ENCODE measurements at places on chromosomes 6 and 20.

DNA sequence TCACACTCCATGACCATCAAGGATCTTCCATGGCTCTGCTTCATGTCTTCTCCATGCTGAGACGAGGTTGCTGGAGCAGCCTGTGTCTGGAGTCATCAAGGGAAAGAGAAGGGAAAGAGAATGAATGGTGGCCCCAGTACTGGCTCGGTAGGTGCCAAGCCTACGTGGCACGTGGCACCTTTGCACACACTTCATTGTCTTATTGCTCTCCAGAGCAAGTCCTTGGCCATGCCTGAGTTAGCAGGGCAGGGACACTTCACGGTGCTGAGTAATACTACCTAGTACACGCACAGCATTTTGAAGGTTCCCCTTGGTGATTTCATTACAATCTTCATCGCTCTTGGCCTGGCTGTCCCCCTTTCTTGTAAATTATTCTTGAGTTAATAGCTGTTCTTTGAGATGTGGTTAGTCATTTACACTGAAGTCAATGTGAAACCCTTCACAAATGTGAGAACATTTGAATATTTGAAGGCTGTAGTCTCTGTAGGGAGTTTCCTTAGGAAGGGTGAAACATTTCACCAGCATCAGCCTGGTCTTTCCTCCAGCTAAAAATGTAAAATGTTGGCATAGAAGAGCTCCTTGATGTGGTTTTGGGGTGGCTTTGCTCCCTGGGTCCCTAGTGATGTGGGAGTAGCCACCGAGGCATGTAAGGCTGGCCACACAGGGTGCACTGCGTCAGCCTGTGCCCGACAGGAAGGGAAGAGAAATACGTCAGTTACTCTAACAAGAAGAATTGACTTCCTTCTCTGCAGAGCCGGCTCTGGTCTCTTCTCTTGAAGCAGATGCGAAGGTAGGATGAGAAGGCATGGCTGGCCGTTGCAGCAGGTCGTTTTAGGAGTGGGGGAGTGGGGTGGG, at the start of gene SYTL3:
SYTL3 (plus strand) TSS at position 766 of the 855 bp plus-strand sequence. CDS start 13,215 bp downstream, outside the sequence.
- DNase-seq = peak; percentile 47

GRCh38 chr20:61664556-61665320, 400.9 kb downstream of the TAF4 start:
- no peak for DNase-seq

DNA sequence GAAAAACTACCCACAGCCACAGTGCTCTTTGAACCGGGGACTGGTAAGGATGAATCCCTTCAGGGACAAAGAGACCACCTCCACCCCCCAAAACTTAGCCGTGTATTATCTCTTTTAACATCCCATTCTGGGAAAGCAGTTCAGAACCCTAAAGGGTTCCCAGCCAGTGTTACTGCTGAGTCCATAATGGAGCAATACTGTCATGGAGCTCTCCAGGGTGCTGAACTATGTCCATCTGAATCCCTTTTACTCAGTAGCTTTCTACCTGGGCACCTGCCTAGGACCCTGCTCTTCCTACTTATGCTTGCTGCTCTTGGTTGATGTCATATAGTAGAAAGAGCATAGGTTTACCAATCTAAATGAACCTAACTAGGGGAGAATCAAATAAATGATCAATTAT, 22.3 kb upstream of the SAYSD1 start:
- no peak for DNase-seq

GRCh38 chr20:58611236-58612030, 39.6 kb upstream of the STX16 start:
- DNase-seq = no peak

- no peak for DNase-seq
These were observed at the start of gene FLRT3 for GRCh38 chr20:14337400-14338171. TSS of gene FLRT3 (minus strand) at chr20:14337612. CDS start at chr20:14327506, 10,106 bp downstream.

- DNase-seq = no peak
These were observed 23.0 kb upstream of the IL17A start for GRCh38 chr6:52162940-52163908.

DNA sequence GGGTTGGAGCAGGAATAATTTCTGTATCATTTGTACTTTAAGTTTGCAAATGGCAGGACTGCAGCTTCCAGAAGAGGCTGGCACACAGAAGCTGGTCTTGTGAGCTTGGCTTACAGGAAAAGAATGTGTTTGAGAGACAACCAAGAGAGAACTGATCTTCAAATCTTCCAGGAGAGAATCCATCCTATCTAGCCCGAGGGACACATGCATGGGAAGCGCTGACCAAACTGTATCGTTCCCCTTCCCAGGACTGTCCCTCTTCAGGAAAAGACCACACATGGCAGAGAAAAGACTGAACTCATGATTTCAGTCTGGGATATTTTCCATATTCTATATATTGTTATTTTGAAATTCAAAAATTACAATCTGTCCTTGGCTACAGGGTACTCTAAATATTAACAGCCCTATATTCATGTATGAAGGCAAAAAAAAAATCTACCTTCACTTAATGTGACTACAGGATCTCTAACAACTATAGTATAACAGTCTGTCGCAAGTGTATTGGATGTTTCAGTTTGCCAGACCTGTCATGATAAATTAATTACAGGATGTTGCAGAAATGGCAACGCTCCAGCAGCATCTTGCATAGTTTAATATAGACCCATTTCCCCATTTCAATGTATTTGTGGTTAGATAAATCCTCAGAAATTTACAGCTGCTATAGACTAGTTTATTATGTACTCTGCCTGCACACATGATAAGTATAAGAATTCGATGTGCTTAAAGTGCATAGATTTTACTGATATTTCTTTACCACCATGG, 99.4 kb downstream of the MYB start:
- no peak for DNase-seq

DNA sequence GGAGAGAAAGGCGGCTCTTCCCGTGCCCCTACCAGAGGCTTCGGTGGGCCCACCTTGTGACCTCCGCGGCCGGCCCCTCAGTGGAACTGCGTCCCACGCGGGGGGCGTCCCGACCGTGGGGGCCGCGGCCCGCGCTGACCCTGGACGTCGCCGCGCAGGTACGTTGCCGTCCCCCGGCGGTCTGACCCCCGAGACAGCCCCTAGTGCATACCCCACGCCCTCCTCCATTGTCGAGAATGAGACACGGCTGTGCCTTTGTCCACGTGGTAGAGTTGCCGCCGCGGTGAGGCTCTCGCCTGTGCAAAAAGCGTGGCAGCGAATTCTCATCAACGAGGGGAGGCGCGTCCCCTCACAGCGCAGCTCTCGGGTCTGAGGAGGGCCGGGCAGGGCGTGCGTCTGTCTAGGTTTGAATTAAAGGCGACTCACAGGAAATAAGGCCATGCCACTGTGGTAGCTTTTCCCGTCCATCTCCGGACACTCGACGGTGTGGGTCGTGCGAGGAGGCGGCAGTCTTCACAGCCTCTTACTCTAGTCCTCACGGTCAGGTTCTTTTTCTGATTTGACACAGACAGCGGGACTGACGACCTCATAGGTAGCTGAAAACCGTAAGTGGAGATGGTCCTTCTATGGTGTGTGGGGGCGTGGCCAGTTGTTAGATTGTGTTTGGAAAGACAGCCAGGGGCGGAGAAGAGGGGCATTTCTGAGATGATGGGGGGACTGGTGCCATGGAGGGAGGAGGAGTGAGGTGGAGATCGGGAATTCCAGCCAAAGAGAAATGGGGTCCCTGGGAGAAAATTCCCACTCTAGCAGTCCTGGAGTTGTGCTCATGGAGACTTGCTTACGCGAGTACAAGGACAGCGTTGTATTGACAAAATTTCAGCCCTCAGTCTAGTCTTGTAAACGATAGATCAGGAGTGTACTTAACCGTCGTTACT, 580 bp downstream of the NXT1 start:
- peak; percentile 42 for DNase-seq

GRCh38 chr20:23311947-23312506, 38.6 kb upstream of the NXT1 start:
- DNase-seq = no peak

DNA sequence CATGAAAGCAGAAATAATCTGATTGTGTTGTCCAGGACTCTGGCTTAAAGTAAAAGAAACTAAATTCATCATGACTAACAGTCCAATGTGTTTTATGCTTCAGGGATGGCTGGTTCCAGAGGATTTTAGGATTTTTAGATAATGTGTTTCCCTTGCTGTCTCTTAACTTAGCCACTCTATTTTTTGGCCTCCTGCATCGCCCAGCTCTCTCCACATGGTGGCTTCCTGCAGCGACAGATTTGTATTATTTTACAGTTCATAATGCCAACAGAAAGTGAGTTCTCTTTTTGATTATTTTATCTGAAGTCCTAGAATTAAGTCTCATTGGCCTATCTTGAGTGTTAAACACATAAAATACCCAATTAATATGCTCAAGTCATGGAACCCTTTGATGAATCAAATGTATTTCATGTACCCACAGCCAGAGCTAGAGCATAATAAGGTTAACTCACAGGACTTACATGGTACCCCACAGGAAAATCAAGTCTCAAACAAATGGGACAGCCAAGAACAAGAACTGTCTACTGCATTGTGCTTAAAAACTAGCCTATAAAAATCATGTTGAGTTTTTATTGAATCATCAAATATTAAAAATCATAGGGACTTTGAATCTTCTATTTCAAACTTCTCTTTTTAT, 582.5 kb downstream of the DOK5 start:
- no peak for DNase-seq

- DNase-seq = no peak
These were observed 30.2 kb upstream of the DACT2 start for GRCh38 chr6:168349718-168350210.

DNA sequence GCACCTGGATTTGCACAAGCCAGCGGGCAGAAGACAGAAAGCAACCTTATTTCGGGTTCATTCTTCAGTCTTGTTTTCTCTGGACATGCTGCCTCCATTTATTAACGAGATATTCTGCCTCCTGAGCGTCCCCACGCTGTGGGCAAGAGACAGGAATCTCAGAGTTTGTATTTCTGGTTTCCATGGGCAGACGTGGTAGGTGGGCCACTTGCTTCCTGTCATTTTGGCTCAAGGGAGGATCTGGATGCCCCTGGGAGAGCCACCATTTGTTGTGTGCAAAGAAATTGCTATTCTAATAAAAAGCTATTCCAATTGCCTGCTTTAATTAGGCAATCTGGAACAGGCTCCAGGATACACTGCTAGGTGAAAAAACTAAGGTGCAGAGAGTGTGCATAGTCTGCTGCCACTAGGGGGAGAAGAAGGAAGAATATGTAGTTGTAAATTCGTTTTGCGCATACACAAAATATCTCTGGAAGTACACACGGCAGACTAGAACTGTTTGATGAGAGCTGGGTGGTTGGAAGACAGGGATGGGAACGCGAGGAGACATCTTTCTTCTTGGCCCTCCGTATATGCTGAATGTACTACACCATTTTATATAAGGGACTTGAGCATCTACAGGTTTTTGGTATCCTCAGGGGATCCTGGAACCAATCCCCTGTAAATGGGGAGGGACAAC, 30.1 kb upstream of the SLC16A10 start:
- DNase-seq = no peak

- no peak for DNase-seq
These were observed 265.0 kb upstream of the TAB2 start for GRCh38 chr6:149052350-149053106.

DNA sequence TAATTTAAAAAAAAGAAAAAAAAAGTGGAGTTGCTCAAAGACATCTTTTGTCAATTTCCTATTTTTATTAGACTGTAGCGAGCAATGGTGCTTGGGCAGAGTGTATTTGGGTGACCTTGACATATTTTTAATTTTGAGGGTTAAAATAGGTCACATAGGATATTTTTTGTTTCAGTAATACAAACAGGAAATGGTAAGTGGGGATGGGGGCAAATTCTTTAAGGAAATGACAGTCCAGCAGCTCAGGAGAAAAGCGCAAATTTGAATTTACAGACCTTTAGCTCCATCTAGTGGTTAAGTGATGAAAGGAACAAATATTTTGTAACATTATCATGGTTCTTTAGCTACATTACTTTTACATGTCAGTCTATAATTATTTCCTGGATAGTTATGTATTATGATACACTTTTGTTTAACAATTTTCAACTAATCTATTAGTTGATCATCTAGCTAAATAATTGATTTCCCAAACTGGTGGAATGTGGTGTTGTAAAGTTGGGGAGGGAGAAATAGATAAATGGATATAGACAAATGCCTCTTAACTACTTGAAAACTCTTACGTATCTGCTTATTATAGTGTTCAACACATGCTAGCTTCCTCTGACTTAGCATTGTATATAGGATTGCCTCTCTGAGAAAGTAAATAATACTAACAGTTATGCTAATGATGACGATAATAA, 10.0 kb downstream of the CITED2 start:
- DNase-seq = no peak

- no peak for DNase-seq
These were observed 84.7 kb upstream of the SALL4 start for GRCh38 chr20:51886891-51887608.

DNA sequence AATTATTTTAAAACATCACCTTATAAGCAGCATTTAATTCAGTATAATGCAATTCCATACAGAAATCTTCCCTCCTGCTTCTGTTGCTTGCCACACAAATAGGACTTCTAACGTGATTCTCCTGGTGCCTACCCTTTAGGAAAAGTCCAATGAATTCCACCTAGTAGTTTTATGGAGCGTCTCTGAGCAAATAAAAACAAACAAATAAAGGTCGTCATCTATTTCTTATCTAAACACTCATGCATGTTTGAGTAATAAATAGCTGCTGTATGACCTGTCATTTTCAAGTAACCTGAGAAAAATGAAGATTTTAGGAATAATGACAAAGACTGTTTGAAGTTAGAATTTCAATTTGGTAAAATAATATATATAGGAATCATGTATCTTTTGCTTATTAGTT, 102.7 kb downstream of the BMP5 start:
- no peak for DNase-seq

DNA sequence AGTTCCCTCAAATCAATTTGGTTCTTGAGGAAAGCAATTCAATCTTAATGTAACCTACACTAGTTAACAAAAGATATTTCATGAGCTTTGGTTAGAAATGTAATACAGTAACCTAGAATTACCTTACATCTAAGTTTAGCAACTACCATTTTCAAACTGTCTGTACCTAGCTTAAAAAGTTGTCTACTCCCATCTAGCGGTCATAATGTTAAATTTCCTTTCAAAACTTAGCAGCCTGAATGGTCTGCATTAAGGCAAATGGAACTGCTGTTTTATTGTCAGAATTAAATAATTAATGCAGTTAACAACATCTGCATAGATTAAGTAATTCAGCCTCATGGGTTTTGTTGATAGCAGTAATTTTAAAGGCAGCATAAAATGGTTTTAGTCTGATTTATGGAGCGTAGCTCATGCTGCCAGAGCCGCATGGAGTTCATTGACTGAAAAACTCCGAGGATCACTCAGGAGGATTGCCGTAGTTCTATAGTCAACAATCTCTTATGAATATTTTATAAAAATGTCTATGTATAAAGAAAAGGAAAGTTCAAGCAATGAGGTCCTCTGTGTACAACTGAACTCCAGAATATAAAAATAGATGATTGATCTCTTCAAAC, 485.4 kb upstream of the MANEA start:
- no peak for DNase-seq

GRCh38 chr6:34149831-34150400, 4.0 kb upstream of the GRM4 start:
- DNase-seq = no peak
